ENCODE measurements at places on chromosomes 4 and X.

DNA sequence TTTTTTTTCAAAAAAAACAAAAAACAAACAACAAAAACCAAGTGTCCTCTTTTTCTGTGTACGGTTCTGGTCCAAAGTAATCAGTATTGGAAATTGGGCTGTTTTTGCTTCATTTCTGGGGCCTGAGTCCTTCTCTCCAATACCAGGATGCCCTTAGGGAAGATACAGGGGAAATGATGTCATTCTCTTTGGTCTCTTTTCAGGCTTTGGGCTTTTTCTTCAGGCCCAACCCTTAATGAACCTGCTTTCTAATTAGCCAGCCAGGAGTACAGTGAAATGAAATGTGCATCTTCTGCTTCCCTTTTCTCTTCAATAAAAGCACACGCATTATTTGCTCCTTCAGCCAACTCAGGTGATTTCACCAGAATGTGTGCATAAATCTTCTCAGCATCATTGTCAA lies 52.6 kb upstream of the RBPJ start:
- no peak for DNase-seq

DNA sequence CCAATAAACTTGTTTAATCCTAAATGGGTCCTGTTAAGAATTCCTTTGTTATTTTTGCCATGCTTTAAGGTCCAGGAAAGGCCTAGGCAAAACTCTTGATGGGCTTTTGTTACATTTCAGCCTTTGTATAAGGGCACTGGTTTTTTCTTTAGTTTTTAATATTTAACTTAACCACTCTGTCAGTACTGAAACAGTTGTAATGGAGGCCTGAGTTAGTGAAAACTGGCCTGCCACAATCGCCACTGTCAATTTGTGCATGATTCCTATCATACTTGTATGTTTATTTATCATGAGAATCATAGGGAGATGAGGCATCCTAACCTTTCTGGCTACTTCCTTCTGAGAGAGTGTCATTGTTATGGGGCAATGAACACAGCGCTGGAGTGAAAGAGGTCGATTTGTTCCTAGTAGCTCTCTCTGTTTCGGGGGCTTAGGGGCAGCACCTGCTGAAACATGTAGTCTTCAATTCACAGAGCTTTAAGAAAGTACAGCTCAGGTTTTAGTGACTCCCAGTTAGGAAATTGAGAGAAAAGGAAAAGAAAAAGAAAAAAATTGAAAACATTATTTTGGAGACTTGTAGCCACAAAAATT lies 393.8 kb upstream of the FSTL5 start:
- no peak for DNase-seq

- no peak for DNase-seq
These were observed 102.7 kb upstream of the SORBS2 start for GRCh38 chr4:185914583-185915199.

DNA sequence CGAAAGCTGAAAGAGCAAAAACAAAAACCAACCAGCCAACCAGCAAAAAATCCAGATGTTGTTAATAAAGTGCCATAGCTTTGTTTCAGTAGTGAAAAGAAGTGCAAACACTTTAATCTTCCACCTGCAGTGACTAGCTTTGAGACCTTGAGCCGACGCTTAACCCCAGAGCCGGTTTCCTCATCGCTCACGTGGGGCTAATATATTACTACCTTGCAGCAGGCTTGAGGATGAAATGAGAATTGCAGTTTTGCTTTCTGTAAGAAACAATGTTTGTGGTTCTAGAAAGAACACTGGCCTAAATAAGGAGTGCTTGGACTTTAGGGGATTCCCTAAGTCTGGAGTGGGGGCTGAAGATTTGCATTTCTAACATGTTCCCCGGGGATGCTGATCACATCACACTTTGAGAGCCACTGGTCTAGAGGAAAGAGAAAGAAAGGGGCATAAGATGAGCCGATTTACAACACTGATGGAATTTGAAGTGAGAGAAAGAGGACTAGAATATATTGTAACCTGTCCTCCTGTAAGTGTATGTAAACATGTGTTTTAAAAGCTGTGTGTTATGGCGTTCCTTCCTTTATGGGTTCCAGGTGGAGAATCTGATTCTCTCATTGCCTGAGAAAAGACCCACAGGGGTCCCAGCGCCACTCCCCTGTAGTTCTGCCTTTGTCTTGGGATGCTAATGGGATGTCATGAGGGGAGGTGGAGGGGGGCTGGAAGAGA lies 1.4 kb downstream of the FGF2 start:
- DNase-seq, result no peak

DNA sequence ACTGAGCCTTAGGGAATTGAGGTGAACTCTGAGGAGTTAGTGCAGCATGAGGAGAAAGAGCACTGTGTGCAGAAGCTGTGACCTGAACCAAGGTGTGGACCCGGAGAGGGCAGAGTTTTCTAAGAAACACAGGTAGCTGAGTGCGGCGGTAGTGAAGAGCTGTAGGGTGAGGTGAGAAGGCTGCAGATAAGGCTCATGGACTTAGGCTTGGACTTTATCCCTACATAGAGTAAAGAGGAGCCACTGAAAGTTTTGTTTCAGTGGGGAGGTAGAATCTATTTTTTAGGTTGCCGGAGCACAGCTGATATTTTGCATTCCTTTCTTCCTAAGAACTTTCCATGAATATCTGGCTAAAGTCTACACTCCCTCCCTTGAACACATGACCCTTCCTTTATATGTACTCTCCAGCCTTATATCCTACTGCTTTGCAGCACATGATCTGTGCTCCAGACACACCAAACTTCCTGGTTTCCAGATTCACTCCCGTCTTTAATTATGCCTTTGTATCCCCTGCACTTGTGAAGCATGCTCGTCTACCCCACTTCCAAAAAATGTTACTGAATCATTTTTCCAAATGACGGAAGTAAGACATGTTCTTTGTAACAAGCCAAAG lies 10.6 kb upstream of the PGRMC2 start:
- no peak for DNase-seq

DNA sequence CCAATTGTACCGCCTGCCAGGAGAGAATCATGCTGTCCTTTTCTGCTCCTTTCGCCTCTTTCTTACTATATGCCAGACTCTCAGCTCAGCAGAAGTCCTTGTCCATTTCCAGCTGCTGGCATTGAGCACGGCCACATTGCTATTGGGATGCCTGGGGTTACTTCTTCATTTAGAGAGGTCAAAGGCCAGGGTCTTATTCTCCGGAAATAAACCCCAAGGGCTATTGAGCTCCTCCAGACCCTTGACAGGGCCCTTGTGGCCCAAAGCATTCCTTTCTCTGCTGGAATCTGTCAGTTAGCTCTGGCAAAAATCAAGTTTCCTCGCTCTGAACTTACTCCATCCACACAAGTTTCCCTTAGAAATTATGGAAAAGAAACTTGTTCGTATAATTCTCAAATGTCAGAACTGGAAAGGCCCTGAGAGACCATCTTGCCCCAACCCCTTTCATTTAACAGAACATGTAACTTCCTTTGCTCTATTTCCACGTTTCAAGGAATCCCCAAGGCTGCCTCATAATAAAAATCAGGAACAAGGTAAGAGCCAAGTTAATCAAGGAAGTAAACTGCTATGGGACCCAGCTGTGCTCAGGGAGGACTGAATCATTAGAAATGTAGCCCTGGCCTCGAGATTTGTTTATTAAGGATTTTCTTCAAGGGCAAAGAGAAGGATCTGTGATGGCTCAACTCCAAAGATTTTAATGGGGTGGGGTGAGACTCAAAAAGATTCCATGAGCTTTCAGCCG lies 11.8 kb downstream of the AKAP4 start:
- peak; percentile 1 for DNase-seq

DNA sequence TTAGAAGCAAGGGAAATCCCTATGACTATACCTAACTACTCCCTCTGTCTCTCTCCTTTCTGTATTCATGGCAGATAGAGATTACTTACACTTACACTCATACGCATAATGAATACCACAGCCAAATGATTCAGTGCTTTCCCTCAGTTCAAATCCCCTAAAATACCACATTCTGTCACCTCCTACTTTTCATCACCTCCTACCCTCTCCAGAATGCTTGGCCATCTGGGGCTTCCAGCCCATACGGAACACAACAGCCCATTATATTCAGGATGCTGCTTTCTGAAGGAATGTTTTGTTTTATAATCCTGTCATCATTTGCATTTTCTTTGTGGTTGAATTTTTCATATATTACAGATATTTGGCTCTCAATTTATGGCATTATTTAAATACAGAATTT lies 361.6 kb downstream of the GRIA2 start:
- DNase-seq, result no peak

DNA sequence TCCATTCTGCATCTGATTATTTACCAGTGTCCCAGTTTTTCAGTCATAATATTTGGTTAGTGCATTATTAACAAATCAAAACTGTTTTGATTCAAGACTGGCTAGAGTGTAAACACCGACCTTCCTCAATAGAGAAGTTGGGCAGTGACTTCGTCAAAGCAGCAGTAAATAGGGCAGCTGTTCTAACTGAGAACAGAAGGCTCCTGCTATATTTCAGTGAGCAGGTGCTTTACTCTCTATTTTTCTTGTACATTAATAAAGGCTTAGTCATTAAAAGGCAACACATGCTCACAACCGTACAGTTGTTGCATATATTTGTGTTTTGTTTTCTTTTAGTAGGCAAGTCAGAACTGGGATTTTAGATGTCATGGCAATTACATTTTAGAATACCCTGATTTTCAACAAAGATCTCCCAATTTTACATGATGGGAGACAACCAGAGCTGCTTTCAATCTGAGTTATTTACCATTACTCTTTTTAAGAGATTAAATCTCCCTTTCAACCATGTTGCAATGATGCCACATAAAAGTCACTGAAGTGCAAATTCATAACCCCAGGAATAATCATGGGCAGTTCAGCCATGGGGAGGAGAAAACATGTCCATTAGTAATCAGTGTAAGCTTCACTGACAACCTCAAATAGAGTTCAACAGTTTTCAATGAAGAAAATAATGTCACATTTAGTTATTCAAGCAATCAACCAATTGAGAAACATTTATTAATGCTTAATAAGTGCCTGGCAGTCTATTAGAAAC lies 233.3 kb downstream of the NDST4 start:
- no peak for DNase-seq

DNA sequence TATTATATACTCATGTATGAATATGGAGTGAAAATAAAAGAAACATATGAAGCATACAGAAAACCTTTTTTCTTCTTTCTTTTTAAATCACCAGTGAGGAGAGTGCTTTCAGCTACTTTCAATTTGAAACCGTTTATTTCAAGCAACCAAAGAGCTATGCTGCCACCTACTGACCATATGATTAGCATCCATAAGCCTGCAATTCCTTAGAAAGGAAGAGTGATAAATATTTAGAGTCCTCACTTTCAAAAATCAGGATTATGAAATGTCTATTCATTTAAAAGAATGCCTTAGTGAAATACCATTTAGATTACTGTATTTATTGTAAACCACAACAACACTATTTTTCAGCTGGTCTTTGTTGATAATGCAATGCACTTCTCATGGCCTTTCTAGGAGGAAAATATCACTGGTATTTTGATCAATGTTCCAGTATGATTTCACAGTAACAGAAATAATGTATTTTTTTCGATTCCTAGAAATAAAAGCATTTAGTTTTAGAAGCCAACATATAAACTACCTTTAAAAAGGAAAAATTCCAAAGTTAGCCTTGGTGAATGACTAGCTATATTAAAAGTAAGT lies 667.6 kb downstream of the PCDH18 start:
- peak; percentile 51 for DNase-seq

GRCh38 chr4:167025670-167026069 lies 208.6 kb downstream of the SPOCK3 start:
- DNase-seq, result no peak

Measured in LNCaP clone FGC (cell line).